ENCODE measurements at places on chromosomes 1 and 21. TPM values are rescaled to one million over a fixed set of nuclear protein-coding genes. Genes with fewer than 3 reads are reported as not detected.

ESRRG gene
- total RNA-seq: 0.17 TPM

FCRL1 gene
- not detected for total RNA-seq

HUNK gene
- total RNA-seq: 0.17 TPM

DLGAP3 gene
- total RNA-seq: 0.17 TPM

ADAMTS4 gene
- total RNA-seq: 79.3 TPM

PPOX gene
- total RNA-seq: 19.6 TPM

RNF186 gene
- not detected for total RNA-seq

AMY2A gene
- total RNA-seq: not detected

ADAM30 gene
- not detected for total RNA-seq

G0S2 gene
- total RNA-seq: 3,115 TPM

DMBX1 gene
- total RNA-seq: not detected

CD48 gene
- total RNA-seq: 77.7 TPM

COL11A1 gene
- total RNA-seq: not detected

CNTN2 gene
- total RNA-seq: not detected

RNU1-3 gene
- under 0.01 TPM for total RNA-seq

SPATA46 gene
- total RNA-seq: not detected

ERVH48-1 gene
- total RNA-seq: not detected

GJB3 gene
- not detected for total RNA-seq

GJA4 gene
- 24.4 TPM for total RNA-seq

BCAR3 gene
- 22.3 TPM for total RNA-seq

PRDX1 gene
- 239 TPM for total RNA-seq

KANK4 gene
- total RNA-seq: 0.49 TPM

ARHGAP30 gene
- total RNA-seq: 46.9 TPM

CDA gene
- total RNA-seq: 0.68 TPM

LCE1D gene
- not detected for total RNA-seq

NLRP3 gene
- total RNA-seq: 8.3 TPM

RGS16 gene
- total RNA-seq: 0.88 TPM

SH2D5 gene
- not detected for total RNA-seq

CHD5 gene
- 0.19 TPM for total RNA-seq

FAM151A gene
- total RNA-seq: not detected

GLIS1 gene
- total RNA-seq: not detected

ZNF593OS gene
- total RNA-seq: not detected

KMO gene
- total RNA-seq: 2.9 TPM

CATSPERE gene
- 0.94 TPM for total RNA-seq

RXRG gene
- total RNA-seq: 0.17 TPM
